ENCODE measurements at places on chromosomes 4 and X. TPM values are rescaled to one million over a fixed set of nuclear protein-coding genes. Genes with fewer than 3 reads are reported as not detected.

The ELOVL6 gene
- total RNA-seq: 2.2 TPM

DNA sequence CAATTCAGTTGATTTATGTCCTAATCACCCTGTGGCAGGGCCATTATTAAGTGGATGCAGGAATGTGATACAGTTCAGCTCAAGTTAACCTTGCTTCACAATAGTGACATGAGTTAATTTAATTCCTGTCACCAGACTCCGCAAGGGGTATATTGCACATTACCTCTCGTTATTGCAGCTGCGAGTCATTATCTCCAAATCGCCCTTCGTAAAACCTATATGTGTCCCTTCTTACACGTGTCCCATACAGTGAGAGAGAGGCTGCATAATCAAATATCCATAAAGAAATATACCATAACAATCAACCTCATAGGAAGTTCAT is 369.9 kb upstream of the ANXA10 start:
- DNase-seq: no peak

DNA sequence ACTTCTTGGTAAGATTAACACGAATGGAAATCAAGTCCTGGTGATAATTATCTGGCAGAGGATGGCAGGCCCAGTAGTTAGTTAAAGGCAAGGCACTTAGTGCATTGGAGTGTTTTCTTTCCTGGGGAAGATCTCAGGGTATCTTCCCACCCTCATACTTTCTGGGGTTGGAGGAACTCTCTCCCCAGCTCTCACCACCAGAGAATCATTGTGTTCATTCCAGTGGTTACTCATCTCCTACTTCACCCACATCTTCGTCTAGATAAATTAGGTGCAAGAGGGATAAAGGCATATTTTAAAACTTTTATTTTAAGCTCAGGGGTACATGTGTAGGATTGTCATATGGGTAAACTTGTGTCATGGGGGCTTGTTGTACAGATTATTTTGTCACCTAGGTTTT is 67.5 kb upstream of the SH3RF1 start:
- no peak for DNase-seq

DNA sequence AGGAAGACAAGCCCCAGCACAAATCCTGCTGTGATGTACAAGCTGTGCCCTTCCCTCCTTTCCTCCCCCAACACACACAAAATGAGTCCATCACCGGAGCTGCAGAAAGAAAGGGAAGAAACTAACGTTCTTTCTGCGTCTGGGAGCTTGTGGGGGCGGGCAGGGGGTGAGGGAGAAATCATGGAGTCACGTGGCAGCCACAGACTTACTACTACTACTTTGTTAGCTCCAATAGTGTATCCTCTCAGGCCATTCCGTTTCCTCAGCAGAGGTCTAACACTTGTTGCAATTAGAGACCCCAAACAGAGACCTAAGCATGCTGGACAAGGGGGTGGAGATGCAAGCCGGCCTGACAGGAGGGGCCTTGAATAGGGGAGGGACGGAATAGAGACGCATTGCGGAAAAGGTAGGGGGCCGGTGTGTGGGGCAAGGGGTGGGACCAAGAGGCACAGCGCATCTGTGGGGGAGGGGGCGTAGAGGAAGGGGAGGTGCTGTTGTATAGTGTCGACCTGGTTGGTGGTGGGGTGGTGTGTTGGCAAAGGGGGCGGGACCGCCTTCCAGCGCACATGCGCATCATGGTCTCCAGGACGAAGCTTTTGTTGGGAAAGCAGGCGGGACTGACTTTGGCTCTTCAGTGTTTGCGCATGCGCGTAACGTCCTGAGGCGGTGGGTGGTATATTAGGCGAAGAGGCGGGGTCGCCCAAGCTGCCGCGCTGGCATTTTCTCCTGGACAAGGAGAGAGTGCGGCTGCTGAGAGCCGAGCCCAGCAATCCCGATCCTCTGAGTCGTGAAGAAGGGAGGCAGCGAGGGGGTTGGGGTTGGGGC is at the start of gene MAGED1:
Gene MAGED1 (plus strand): TSS at position 703 of the 825 bp plus-strand sequence. CDS start 682 bp downstream, outside the sequence.
- peak; percentile 97 for DNase-seq

DNA sequence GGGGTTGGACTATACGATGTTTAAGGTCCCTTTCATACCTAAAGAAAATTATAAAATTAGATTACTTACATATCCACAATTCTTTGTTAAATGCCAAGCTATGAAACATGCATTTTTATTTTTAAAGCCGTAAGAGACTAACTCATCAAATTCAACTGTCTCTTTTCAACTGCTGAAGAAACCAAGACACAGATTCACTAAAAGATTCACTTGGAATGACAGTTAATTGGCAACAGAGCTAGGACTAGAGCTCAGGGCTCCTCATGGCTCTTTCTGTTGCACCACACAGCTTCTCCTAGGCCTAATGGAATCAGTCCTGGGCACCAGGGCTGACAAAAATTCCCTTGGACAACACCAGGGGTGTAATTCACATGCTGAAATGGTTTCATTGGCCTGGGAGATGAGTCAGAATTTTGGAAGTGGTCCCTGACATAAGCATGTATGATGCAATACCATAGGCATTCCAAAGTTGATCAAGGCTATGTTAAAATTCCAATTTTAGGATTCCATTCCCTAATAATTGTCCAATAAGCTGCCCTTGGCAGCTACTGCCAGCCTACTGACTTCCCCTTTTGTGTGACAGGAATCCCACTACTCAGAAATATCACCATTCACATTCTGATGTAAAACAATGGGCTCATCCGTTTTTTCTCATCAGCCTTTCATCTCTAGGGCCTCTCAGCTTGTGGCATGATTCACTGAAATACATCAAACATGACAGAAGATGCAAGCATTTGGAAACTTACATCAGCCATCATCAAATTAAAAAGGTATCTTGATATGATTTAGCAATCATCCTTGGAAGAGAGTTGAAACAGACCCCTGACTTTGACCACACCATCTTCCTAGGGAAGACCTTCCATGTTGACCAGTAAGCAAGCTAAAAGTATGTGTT is 54.2 kb downstream of the PLAC1 start:
- DNase-seq: peak; percentile 63

The ADH1A gene
- total RNA-seq: not detected
